RWPE2 (cell line): ENCODE measurements at places on chromosomes 1 and 21.

DNA sequence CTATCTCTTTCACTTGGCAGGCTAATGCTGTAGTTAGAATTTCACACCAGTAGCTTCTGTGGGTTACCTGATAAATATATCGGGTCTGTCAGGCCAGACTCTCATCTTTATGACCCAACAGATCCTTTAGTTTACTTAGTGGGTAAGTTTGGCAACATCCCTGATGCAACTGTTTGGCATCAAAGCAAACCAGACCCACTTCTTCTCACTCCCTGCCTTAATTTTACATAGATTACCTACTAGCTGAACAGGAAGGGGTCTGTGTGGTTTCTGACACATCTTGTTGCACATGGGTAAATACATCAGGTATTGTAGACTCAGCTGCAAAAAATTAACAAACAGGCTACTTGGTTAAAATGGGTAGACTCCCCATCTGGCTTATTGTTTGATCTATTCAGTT lies 3.2 kb upstream of the GUK1 start:
- no peak for DNase-seq

- DNase-seq, result peak; percentile 77
Measured at GRCh38 chr1:109201123-109201703, 12.5 kb upstream of the SARS1 start.

DNA sequence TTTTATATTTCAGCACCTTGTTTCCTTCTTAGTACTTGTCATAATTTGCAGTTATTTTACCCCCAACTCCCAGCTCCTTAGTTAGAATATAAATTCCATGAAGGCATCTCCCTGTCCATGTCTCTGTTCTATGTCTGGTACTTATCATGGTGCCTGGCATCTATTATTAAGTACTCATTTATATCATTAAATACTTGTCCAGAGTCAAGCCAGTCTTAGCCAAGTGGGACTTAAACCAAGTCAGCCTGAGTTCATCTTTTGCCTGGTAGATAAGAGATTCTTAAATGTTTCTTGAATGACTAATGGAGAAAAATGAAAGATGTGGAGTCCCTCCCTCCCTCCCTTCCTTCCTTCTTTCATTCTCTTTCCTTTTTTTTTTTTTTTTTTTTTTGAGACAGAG lies 9.4 kb downstream of the SLC25A44 start:
- no peak for DNase-seq

- DNase-seq, result no peak
Measured at GRCh38 chr1:203381151-203381751, 30.3 kb upstream of the FMOD start.

DNA sequence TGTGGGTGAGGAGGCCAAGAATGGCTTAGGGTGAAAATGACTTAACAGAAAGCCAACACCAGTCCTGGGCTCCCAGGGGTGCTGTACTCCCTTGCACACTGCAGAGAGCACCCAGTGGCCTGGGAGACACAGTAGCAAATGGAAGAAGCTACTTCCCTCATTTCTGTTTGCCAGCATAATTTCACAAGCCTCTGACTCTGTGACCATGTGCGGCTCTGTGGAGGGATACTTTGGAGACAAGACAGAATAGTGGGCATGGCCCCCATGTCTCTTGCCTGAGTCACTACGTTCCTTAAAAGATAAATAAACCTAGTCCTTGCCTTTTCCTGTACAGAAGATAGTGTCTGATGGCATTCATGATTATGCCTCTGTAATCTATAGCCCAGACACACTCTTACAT lies 38.1 kb downstream of the TRIM62 start:
- DNase-seq, result no peak

- DNase-seq, result no peak
Measured at GRCh38 chr1:26281971-26282370, 2.1 kb downstream of the SH3BGRL3 start.

DNA sequence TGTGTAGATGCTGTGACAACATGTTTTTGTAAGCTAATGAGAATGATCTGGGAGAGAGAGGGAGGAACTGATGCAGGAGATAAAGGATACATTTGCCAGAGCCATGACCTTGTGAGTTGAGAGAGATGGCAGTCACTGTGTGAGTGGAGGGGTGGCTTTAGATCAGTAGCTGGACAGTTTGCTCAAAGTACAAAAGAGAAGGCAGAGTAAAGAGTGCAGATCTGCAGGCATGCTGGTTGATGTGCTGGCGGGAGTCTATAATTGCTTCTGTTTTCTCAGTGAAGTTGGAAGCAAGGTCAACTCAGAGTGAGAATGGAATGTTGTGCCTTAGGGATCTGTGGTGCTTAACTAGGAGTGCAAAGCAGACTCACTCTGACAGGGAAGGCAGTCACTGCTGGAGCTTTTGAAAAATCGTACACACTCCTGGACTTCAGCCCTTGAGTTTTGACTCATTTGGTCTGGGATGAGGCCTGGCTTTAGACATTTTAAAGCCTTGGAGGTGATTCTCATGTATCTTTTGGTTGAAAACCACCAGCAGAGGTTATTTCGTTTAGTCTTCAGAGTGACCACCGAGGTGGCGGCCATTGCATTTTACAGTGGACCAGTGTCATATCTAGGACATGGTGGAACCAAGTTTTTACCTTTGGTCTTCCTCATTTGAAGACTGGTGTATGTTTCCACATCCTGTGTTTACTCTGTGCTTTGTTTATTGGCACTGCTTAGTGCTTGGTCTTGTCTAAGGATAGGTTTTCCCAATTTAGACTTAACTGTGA lies 49.6 kb downstream of the MTR start:
- DNase-seq, result no peak

- DNase-seq, result no peak
Measured at GRCh38 chr1:240516069-240516468, 95.9 kb downstream of the GREM2 start.

DNA sequence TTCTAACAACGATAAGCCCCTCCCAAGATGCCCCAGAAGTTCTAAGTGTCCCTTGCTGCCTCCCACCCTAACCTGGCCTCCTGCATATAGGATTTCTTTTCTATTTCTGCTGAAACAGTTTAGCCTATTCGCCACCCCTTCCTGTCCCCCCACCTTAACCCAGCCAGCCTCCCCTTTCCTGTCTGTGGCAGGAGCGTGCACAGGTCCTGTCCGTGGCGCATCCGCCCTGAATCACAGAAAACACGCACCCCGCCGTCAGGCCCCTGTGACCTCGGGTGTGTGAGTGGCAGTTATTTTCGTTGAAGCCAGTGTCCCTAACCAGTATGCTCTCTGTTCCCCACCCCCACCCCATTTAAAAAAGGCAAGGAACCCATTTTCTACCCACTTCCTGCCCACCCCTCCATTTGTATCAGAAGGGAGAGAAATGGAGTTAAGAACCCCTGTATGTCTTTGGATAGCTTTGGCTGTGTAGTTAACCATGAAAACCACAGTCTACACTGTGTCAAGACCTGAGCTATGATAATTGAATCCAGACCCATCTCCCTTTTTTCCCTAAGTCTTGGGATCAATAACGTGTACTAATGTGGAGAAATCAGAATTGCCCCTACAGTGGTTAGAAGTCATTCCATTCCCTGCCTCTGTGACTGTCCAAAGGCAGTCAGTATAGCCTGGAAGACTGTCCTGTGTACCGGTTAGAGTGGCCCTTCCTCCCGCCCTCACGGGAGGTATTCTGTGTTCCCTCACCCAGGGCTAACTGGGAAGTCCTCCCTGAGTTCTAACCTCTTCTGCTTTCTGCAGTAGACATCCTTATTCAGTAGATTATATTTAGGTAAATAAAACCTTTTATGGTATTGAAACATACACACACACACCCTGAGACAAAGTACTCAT lies 1.8 kb downstream of the PLEKHO1 start:
- no peak for DNase-seq
